ENCODE measurements at places on chromosomes 13 and 19. TPM values are rescaled to one million over a fixed set of nuclear protein-coding genes. Genes with fewer than 3 reads are reported as not detected.
A peak's percentile ranks its signal among the peaks of the same experiment; 100 is the strongest.

Gene CRX
- total RNA-seq, result not detected

Gene ZNF835
- total RNA-seq, result 1.4 TPM

Gene C3
- not detected for total RNA-seq

Gene MUC16
- total RNA-seq, result not detected

Gene CLIP3
- total RNA-seq, result 1.4 TPM

Gene RASGRP4
- total RNA-seq, result 2.6 TPM

DNA sequence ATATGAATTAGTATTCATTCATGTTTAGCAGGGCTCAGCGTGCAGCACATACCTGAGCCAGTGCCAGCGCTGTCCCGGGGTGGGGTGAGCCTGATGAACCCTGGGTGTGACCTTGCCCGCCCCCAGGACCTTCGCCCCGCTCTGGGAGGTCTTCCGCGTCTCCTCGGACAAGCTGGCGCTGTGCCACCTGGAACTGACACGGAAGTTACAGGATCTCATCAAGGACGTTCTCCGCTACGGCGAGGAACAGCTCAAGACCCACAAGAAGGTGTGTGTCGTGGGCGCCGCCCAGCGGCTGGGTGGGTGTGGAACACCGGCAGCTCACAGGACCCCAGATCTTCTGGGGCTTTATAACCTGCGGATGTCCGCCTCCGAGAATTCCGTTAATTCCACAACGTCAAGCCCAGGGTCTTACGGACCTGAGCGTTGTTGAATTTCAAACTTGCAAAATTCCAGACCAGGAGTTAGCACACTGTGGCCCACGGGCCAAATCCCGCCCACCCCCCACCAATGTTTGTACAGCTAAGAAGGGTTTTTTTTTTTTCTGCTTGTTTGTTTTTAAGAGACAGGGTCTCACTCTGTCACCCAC lies 15.4 kb downstream of the FCHO1 start:
- H3K4me3 ChIP-seq, result no peak overlapping the region
- no peak overlapping the region for H3K27ac ChIP-seq
- peaks cover 14% of the 10 kb centered on the region for H3K4me1 ChIP-seq
- peak; percentile 44 for DNase-seq

DNA sequence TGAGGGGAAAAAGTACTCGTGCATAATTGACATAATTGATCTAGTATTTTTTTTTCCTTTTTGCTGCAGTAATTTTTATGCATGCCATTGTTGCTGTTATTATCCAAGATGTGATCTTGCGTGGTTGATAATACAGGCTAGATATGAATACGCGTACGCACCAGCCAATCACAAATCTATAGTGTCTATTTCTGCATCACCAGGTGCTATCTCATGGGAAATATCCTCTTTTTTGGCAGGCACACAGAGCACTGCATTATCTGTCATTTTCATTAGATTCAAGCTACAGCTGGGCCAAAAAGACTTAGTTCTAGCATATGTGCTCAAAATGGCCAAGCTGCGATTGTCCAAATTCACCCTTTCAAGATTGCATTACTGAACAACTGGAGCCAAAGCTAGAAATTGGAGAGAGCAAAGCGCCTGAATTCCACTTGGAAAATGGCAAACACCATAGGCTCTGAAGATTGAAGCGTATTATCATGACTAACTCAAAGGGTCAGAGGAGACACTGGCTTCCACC lies 181.1 kb downstream of the TSHZ3 start:
- no peak overlapping the region for H3K27ac ChIP-seq
- peaks cover 14% of the 10 kb centered on the region for H3K27me3 ChIP-seq
- H3K4me1 ChIP-seq, result no peaks in the 10 kb centered on the region
- no peak for DNase-seq

DNA sequence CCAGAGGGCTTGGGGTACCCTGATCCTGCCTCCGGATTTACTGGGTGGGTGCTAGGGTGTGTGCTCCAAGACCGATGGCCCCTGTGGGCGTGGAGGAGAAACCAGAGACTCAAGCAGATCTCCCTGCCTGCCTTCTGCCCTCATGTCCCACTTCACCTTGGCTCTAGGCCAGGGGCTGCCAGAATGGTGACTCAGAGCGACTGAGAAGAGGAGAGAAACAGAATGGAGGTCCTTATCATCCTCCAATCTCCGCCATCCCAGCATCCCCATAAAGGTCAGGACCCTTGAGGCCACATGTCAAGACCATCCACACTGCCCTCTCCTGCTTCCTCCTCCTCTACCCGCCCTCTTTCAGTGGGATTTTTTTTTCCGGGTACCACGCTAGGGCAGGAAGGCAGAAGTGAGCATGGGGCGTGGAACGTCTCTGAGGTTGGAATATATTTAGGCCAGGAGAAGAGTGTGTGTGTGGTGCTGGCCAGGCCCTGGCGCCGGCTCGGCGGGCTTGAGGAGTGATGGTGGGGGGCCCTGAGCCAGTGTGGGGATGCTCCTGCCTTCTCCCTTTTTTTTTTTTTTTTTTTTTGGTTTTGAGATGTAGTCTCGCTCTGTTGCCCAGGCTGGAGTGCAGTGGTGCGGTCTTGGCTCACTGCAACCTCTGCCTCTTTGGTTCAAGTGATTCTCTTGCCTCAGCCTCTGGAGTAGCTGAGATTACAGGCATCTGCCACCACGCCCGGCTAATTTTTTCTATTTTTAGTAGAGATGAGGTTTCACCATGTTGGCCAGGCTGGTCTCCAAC lies 22.3 kb downstream of the IER2 start:
- peaks cover 30% of the 10 kb centered on the region for H3K36me3 ChIP-seq
- DNase-seq, result peak; percentile 68
- peak overlapping the region; percentile 98 for H3K27ac ChIP-seq

GRCh38 chr19:20964798-20965197 lies 41.7 kb downstream of the ZNF85 start:
- no peaks in the 10 kb centered on the region for H3K36me3 ChIP-seq
- H3K27ac ChIP-seq, result no peak overlapping the region
- H3K27me3 ChIP-seq, result no peaks in the 10 kb centered on the region
- no peak overlapping the region for H3K4me3 ChIP-seq
- H3K4me1 ChIP-seq, result no peaks in the 10 kb centered on the region

DNA sequence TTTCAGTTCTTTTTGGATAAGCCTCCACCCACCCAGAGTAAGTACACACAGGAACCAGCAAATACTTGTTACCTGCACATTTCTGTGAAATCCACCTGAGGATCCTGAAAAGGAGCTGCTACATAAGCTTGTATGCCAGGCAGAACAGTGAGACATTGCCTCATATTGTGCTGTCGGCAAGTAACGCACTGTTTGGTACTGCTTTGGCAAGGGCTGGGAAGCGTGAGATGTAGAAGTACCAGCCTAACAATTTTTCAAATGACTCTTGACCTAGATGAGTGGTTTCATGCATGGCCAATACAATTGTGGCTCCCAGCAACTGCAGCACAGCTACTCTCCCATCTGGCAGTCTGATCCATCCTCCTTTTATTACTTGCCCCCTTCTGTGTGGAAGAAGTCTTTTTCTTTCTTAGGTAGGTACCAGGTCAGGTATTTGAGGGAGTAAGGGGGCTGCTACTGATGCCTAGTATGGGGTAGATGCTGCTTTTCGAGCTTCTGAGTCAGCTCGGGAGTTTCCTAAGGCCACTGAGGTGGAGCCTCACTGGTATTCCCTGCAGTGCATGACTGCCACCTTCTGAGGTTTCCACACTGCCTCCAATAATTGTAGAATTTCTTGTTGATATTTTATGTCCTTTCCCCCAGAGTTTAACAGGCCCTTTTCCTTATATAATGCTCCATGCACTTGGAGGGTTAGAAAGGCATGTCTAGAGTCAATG lies 52.2 kb downstream of the ZNF737 start:
- H3K27ac ChIP-seq, result no peak overlapping the region
- H3K27me3 ChIP-seq, result no peaks in the 10 kb centered on the region
- H3K4me3 ChIP-seq, result no peak overlapping the region
- H3K36me3 ChIP-seq, result no peaks in the 10 kb centered on the region
- no peaks in the 10 kb centered on the region for H3K4me1 ChIP-seq
- DNase-seq, result no peak

DNA sequence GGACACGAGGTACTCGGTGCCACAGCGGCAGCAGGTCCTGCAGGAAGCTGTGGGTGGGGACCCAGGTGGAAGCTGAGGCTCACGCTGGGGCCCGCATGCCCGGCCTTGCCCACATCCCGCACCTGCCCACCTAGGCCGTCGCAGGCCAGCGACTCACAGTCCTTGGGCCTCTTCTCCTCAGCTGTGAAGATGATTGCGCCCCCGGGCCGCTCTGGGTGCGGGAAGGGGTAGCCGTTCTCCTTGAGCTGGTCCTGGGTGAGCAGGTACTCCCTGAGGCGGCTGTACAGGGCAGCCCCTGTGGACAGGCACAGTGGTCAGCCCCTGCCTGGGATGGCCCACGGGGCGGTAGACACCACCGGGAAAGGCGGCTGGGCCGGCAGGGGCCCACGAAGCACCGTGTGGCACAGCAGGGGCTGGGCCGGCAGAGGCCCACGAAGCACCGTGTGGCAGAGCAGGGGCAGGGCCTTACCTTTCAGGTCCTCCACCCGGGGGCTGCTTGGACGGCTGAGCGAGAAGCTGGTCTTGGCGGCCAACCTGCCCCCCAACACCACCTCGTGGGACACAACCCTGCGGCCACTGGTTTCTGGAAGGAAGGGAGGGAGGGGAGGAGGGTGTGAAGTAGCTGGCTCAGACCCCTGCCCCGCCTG lies 6.6 kb upstream of the ATP8B3 start:
- no peak for DNase-seq
- no peaks in the 10 kb centered on the region for H3K27me3 ChIP-seq
- no peak overlapping the region for H3K27ac ChIP-seq
- no peak overlapping the region for H3K4me3 ChIP-seq
- peaks cover 15% of the 10 kb centered on the region for H3K36me3 ChIP-seq

DNA sequence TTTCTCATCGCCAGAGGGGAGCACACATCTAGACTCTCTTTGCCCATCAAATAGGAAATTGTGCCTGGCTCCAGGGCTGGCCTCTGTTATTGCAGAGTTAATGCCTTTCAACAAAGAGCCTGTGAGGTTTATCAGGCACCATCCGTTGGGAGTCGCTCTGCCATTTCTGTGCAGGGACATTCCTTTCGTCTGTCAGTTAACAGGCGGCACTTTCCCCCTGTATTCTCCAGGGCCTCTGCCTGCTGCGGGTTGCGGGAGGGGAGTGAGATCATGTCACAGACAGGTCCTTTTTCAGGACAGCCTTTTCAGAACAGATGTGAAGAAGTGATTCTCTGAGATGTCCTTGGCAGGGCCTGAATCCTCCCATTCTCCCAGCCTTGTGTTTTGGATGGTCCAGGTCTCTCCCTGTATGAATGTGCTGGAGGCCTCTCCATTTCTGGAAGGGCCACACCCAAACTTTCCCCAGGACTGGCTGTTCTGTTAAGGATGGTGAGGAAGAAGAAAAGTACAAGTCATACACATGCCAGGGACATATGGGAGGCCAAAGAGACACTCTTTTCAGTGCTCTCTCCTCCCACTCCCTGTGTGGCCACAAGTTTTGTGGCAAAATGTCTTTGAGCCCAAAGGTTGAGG lies 14.9 kb downstream of the SERP2 start:
- H3K27ac ChIP-seq, result no peak overlapping the region
- no peak overlapping the region for H3K4me3 ChIP-seq
- peaks cover 5% of the 10 kb centered on the region for H3K27me3 ChIP-seq
- no peak for DNase-seq
- no peaks in the 10 kb centered on the region for H3K4me1 ChIP-seq
- H3K36me3 ChIP-seq, result no peaks in the 10 kb centered on the region

Measured in activated CD4-positive, alpha-beta T cell treated with anti-CD3 and anti-CD28 coated beads, Interleukin-2, amount 10 ng/mL, durations not matched to agents 7 days and 5 days (primary cell).